GM10248 (cell line): ENCODE measurements at places on chromosomes 4 and X.
A peak's percentile ranks its signal among the peaks of the same experiment; 100 is the strongest.

DNA sequence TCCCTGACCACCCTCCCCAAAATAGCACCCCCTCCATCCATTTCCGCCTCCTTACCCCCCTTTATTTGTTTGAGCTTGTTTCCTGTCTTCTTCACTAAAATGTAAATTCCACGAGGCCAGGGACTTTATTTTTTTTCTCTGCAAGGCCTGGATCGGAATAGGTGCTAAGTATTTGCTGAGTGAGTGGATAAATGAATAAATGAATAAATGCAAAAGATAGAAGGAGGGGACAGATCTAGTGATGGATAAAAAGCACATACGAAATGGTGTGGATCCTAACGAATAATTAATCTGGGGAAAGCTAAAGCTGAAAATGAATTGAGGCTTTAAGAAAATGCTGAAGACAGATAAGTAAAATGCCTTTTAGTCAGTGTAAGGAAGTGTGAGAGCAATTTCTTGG, 12.2 kb downstream of the CETN2 start:
- DNase-seq: no peak

- DNase-seq: no peak
Measured at GRCh38 chr4:182812916-182813315, 104.3 kb downstream of the DCTD start.

DNA sequence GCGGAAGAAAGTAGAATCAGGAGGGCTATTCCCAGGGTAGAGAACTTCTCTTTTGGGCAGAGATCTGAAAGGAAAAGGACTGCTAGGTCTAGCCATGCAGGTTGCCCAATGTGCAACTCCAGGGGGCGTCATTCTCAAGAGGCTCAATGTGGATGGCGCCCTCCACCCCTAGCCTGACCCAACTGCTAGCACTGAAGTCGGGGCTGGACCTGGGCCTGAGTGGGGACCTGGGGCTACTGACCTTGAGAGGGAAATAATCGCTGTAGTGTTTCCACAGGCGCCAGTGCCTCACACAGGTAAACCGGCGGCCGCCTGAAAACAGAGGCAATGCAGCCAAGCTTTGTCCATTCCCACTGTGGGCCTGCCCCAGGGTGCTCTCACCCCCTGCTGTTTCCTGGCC, 6.1 kb downstream of the AWAT2 start:
- DNase-seq: no peak

- no peak for DNase-seq
Measured at GRCh38 chr4:95248720-95249425, 299.9 kb downstream of the UNC5C start.

- no peak for DNase-seq
Measured at GRCh38 chr4:108546728-108547127, 73.6 kb upstream of the RPL34 start.

- no peak for DNase-seq
Measured at GRCh38 chrX:56987741-56988140, 7.6 kb downstream of the SPIN3 start.

GRCh38 chr4:172650758-172651530, 517.7 kb upstream of the GALNT7 start:
- no peak for DNase-seq

GRCh38 chrX:119605464-119606279, 552 bp downstream of the NKRF start:
- DNase-seq: peak; percentile 34

- DNase-seq: no peak
Measured at GRCh38 chrX:135923353-135923752, 29.8 kb downstream of the SAGE1 start.

GRCh38 chr4:153345012-153345981, 809 bp downstream of the MND1 start:
- peak; percentile 36 for DNase-seq

GRCh38 chrX:15973299-15973698, 118.7 kb upstream of the AP1S2 start:
- DNase-seq: peak; percentile 24

DNA sequence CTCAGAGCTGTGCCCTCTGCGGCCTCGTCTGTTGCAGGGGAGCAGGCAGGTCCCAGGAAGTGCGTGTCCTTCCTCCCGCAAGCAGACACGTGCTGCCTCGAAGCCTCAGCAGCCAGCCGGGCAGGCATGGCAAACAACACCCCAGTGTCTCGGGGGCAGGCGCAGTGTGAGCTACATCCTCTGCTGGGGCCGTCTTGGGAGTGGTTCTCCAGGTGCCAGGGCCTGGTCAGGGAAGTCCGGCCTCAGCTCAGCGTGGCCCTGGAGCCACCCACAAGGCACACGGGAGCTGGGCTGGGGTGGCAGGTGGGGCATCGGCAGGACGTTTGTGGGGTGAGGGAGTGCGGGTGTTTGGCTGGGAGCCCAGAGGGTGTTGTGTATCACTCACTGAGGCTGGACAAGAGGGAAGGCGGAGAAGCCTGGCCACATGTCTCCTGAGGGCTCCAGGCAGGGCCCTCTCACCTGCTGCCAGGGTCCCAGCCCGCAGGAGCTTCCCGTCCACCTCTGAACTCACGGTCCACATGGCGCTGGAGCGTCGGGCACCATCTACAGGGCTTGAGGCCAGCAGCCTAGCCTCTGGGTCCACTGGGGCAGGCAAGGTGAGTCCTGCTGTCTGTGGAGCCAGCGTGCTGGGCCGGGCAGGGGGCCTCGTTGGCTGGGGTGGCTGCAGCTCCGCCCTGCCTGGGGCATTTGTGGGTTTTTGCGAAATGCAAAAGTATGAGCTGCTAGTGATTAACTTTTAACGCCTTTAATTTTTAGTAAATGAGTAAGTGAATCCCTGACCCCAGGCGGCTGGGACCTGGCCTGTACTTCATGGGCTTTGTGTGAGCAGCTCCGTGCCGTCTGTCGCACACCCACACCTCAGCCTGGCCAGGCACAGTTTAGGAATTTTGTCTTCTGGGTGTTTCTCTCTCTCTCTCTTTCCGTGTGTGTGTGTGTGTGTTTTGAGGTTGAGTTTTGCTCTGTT, 17.3 kb upstream of the UVSSA start:
- no peak for DNase-seq

- DNase-seq: no peak
Measured at GRCh38 chrX:100999451-100999850, 29.9 kb downstream of the ARL13A start.

GRCh38 chr4:40144716-40145115, 52.1 kb upstream of the RHOH start:
- DNase-seq: no peak

GRCh38 chr4:184959309-184959708, 59.0 kb upstream of the HELT start:
- no peak for DNase-seq

DNA sequence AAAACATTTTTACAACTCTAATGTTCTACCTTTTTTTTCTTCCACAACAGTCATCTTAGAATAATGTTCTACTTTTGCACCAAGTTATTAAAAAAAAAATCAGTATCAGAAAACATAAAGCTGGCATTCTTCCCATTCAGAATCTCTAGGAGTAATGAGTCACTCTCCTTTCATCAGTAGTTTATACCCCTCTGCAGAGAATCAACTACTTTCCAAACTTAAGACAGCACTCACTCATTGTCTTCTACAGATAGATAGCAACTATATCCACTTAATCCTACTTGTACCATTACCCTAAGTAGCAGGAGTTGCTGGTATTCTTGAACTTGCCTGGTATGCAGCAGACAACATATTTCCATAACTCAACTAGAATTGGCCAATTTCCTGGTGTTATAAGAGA, 3.2 kb downstream of the TIGD4 start:
- no peak for DNase-seq

GRCh38 chr4:66956426-66956825, 588.9 kb downstream of the CENPC start:
- no peak for DNase-seq

DNA sequence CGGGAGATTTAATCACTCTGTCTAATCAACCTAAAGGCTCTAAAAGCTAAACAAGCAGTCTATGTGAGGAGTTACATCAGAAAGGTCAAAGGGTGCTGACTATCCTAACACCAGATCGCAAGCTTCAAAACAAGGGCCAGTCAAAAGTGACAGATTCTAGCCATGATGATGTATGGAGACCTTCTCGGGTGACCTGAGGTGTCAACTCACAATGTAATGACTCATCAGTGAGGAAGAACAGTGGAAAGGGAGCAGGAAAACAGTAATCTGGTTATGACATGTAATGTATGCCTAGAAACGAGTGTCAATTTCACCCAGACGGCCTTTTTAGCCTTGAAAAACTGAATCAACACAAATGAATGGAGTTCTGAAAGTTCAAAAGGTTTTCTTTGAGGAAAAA, 375.3 kb downstream of the IDS start:
- no peak for DNase-seq

GRCh38 chrX:47623540-47624027, 3.9 kb upstream of the SYN1 start:
- no peak for DNase-seq

GRCh38 chr4:31089815-31090214, 369.6 kb downstream of the PCDH7 start:
- DNase-seq: no peak

GRCh38 chr4:111572470-111572869, 572.8 kb upstream of the FAM241A start:
- DNase-seq: no peak

GRCh38 chr4:81919810-81920209, 448.1 kb upstream of the RASGEF1B start:
- DNase-seq: no peak

- no peak for DNase-seq
Measured at GRCh38 chrX:38970074-38970473, 168.8 kb downstream of the MID1IP1 start.

DNA sequence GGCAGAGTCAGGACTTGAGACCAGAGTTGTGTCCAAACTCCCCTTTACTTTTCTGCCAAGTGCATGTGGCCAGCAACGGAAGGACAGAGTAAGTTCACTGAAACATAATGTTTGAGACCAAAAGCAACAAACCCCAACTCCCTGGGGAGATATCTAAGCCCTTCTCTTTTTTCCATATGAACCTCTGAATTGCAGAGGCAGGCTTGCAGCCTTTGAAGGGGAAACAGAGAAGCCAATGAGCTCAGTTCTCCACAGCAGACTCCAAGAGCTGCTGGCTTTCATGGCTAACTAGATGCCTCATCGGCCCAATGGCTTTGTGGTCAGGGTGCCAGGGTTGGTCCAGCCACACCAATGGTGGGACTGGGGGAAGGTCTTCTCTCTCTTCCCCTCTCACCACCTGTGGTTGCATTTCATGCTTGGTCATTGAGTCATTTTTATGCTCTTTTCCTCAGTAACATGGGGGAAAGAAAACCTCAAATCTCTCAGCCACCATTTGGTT, 34.0 kb downstream of the STARD8 start:
- no peak for DNase-seq

DNA sequence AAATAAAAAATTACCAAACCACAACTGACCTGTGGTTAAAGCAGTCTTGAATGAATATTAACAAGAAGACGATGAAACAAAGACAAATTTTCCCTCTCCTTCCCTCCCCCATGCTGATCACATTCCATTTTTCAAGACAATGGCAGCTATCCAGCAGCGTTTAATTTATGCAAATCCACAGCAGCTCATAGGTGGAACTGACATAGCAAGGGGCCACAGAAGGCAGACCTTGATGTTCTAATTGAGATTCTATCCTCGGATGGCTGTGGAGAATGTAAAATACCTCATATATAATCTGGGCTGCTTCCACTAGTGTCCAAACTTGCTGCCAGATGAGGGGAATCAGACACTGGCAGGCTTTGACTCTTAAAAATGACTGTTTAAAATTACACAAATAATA, 211.5 kb downstream of the CHRDL1 start:
- no peak for DNase-seq

GRCh38 chr4:167868163-167868562, 224.2 kb upstream of the ANXA10 start:
- no peak for DNase-seq

GRCh38 chrX:103488332-103488731, 31.0 kb downstream of the RAB40A start:
- no peak for DNase-seq

DNA sequence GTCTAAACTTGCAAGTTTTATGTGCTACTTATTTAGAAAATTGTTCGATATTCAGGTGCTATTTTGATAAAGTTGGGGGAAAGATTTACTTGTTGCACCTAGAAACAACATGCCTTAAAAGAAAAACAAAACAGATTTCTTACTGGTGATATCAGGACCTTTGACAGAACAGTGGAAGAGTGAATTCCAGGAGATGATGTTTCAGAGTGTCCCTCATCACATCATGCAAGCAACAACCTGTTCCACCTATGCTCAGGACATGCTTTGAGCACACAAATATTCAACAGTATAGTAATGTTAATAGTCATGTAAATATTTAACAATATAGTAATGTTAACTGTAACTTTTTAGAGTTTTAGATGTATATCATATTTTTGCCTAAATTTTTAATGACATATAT, 23.9 kb upstream of the RNF128 start:
- DNase-seq: no peak

GRCh38 chrX:71870208-71871098, 40.2 kb upstream of the NHSL2 start:
- DNase-seq: no peak

DNA sequence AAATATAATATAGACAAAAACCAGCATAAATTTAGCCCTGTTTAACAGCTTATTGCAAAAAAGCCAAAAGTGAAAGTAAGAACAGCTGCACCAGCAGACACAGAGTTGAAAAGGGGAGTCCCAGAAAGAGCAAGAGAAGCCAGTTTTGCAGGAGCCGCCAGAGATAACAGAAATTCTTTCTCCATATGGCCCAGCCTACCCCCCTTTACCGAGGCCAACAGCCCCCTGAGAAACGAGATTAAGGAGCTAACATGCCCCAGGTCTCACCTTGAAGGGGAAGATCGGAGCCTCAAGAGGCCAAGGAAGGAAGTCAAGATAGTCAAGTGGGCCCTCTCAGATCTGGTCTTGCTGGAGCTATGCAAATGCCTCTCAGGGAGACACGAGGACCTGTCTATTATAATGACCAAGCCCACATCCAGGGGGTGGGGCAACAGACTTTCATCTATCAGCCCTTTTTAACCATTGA, 4.8 kb downstream of the ACOX3 start:
- peak; percentile 56 for DNase-seq

DNA sequence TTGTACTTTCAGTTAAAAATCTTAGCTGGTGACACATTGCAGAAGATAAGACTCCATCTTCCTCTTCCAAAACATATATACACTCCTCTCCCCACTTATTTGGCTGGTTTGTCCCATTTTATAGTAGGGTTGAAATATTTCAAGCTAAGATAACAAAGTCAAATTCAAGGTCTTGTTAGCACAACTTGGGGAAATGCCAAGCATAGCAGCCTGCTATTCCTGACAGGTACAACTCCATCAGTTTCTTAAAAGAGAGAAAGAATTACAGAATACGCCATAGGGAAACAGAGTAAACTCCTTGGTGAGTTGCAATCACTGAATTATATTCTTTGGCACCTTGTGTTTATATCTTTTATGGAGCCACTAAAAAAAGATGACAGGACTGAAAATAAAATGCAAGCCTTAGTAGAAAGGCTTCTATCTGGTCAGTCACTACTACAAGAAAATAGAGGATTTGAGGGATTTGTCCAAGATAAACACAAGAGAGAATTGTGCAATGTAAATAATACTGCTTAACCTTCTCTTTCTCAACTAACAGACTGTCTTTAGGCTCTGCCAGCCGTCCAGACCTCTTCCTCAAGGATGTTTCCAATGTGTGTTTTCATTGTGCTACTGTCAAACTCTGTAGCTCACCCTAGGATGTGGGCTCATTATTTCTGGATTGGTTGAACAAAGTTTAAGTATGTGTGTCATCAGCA, 170.3 kb downstream of the VEGFC start:
- no peak for DNase-seq

- no peak for DNase-seq
Measured at GRCh38 chr4:72208421-72209075, 176.7 kb downstream of the NPFFR2 start.
